Osteocyte (in vitro differentiated cells): ENCODE measurements at places on chromosomes 3 and 15.
A peak's percentile ranks its signal among the peaks of the same experiment; 100 is the strongest.

DNA sequence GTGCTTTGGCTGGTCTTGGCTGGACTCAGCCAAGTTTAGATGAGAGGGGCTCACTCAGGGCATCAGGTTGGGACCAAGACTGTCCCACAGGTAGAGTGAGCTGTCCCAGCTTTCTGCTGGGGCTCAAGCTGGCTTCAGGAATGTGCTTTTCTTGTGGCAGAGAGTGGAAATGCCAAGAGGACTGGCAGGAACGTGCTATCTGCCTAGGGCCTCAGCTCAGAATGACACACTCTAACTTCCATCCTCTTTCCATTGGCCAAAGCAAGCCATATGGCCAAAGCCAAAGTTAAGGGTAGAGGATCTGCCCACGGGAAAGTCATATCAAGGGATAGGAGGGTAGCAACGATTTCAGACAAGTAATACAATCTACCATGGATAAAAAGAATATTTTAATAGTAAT is 178.8 kb downstream of the ABHD5 start:
- peak; percentile 32 for DNase-seq
- H3K27ac ChIP-seq = peak overlapping the region; percentile 93
- H3K36me3 ChIP-seq = no peaks in the 10 kb centered on the region
- peaks cover 89% of the 10 kb centered on the region for H3K4me1 ChIP-seq
- H3K27me3 ChIP-seq = no peaks in the 10 kb centered on the region

- DNase-seq = no peak
- no peak overlapping the region for H3K27ac ChIP-seq
- H3K4me1 ChIP-seq = peaks cover 4% of the 10 kb centered on the region
- peaks cover 32% of the 10 kb centered on the region for H3K36me3 ChIP-seq
- no peaks in the 10 kb centered on the region for H3K27me3 ChIP-seq
Measured at GRCh38 chr3:113219605-113220300, 8.4 kb downstream of the BOC start.

GRCh38 chr15:76206325-76206976 is 104.8 kb downstream of the ETFA start:
- peak; percentile 85 for DNase-seq
- no peaks in the 10 kb centered on the region for H3K27me3 ChIP-seq
- H3K4me1 ChIP-seq = peaks cover 8% of the 10 kb centered on the region
- no peak overlapping the region for H3K27ac ChIP-seq
- H3K36me3 ChIP-seq = peaks cover 10% of the 10 kb centered on the region
- H3K4me3 ChIP-seq = no peak overlapping the region

DNA sequence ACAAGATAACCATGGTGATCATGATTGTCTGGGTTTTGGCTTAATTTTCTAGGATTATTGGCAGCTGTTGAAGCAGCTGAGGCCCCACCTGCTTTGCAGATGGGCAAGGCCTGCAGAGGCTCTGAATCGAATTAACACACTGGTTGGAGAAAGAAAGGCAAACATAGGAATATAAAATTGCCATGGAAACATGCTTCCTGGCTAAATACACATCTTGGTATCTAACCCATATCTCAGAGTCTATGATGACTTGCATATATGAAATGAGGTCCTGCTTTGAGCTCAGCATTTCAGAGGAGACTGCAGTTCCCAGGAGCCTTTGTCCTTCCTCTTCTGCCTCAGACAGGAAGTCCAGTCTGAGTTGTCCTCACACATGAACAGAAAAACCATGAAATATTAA is 24.3 kb upstream of the SV2B start:
- H3K27me3 ChIP-seq = peaks cover 23% of the 10 kb centered on the region
- no peaks in the 10 kb centered on the region for H3K36me3 ChIP-seq
- DNase-seq = no peak
- H3K27ac ChIP-seq = no peak overlapping the region
- H3K4me1 ChIP-seq = no peaks in the 10 kb centered on the region
- H3K4me3 ChIP-seq = no peak overlapping the region

DNA sequence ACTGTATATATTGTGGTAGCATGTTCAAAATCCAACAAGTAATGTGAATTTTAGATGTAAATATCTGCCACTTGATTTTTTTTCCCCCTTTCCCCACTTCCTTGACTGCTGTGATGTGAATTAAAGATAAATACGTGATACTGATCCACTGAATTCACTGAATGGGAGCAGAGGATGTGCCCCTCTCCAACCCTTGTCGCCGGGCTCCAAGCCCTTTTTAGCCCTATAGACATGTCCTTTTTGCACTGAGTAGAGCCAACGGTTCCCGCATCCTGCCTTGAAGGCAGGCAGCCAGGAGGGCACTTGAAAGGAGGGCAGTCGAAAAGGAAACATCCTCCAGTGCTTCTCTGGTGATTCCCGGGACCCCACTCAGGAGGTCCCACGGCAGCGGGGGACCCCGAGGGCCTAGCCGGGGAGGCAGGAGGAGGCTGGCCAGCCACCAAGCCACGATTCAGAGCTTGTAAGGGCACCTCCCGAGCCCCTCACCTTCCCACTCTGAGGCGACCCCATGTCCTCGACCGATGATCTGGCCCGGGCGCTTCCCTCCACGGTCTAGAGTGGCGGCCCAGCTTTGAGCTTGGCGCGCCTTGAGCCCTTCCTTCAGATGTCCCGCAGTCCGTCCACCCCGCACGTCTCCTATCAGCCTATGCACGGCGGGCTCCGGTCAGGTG is 901 bp upstream of the MANF start:
- H3K4me1 ChIP-seq = peaks cover 37% of the 10 kb centered on the region
- no peaks in the 10 kb centered on the region for H3K27me3 ChIP-seq
- DNase-seq = no peak
- peaks cover 8% of the 10 kb centered on the region for H3K36me3 ChIP-seq
- H3K4me3 ChIP-seq = peak overlapping the region; percentile 96

- H3K36me3 ChIP-seq = peaks cover 12% of the 10 kb centered on the region
- no peaks in the 10 kb centered on the region for H3K27me3 ChIP-seq
- peak overlapping the region; percentile 84 for H3K4me3 ChIP-seq
- DNase-seq = no peak
- H3K4me1 ChIP-seq = peaks cover 35% of the 10 kb centered on the region
Measured at GRCh38 chr3:161221806-161222600, 892 bp downstream of the NMD3 start.

DNA sequence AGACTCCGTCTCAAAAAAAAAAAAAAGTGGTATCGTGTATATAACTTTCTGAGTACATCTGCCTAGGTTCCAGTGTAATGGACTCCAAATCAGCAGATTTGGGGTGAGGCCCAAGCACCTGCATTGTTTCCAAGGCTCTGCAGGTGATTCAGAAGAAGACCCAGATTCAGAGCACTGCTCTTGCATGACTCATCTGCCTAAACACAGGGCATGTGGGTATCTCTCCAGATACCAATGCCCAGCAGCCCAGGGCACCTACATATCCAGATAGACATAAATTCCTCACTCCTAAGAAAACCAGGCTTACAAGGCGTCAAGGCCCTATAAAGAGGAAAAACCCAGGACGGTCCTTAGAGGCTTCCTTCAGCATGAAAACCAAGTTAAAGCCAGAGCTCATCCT is 24.3 kb downstream of the NDUFAF1 start:
- peaks cover 4% of the 10 kb centered on the region for H3K36me3 ChIP-seq
- no peak overlapping the region for H3K27ac ChIP-seq
- no peak overlapping the region for H3K4me3 ChIP-seq
- DNase-seq = no peak

DNA sequence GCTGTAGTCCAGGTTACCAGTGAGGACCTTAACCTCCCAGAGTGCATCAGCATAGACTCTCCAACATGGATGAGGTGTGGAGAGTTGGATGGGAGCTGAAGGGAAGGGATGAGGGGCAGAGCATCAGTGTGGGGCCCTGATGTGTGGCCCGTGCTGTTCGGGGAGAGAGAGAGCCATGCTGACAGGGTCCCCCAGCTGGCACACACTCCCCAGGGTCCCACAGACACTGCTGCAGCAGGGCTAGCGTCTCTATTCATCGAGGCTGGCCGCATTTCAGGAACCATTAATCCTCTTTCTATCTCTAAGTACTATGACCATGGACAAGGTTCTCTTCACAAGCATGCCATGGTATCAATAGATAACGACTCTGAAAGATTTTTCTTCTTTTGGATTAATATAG is 85.9 kb upstream of the PLXNA1 start:
- H3K4me1 ChIP-seq = peaks cover 22% of the 10 kb centered on the region
- no peak overlapping the region for H3K27ac ChIP-seq
- H3K36me3 ChIP-seq = no peaks in the 10 kb centered on the region
